ENCODE measurements at places on chromosomes 6 and 20. TPM values are rescaled to one million over a fixed set of nuclear protein-coding genes. Genes with fewer than 3 reads are reported as not detected.

The BCAS1 gene
- 42.4 TPM for total RNA-seq

- DNase-seq, result no peak
Observed at GRCh38 chr6:119536666-119537065, 187.1 kb upstream of the MAN1A1 start.

DNA sequence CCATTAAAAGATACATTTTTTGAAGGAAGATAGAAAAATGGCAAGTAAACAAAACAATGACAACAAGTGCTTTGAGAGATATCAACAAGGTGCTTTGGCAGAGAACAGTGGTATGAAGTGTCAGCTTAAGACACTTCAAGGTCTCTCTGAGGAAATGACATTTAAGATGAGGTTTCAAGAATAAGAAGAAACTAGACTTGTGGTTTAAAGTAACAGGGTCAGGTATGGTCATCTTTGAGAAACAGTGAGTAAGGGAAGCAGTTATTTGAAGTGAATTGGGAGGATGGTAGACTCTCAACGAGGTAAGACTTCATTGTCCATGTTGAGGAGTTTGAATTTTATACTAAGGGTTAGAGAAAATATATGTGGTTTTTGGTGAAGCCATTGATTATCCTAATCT, 77.8 kb downstream of the SYCP2L start:
- DNase-seq, result no peak

- no peak for DNase-seq
Observed at GRCh38 chr6:27604986-27605385, 132.1 kb upstream of the ZNF184 start.

GRCh38 chr20:22678678-22679077, 94.3 kb upstream of the FOXA2 start:
- no peak for DNase-seq
